ENCODE measurements at places on chromosomes 5 and 9.
A peak's percentile ranks its signal among the peaks of the same experiment; 100 is the strongest.

GRCh38 chr9:99544526-99544925 is 277.2 kb upstream of the NR4A3 start:
- no peak for DNase-seq

DNA sequence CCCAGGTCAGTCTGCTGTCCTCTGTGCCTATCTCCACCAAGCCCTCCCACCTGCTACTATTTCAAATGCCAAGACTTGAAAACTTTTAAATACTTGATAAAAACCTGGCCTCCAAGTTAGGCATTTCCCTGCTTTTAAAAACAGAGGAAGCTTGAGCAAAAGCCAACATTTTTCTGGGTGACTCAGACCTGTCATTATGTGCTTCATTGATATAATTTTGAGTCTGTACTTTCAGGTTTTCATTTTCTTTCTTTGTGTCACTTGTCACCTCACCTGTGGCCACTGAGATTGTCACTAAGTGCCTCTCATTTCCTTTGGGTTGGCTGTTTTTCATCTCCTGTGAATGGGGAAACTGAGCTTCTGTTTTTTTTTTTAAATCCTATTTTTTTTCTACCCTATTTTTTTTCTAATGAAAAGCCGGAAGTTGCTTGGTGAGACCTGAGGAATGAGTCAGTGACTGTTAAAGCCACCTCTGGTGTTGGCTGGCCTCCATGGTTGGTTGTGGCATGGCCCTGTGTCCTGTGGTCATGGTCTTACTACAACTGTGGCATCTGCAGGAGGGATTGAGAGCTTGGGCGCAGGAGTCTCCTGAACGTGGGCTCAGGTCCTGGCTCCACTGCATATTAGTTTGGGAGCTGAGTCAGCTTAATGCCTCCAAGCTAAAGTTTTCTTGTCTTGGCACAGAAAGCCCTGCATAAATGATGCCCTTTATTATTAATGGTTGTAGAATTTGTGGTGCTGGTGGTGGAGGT is 56.7 kb downstream of the ARHGAP26 start:
- peak; percentile 28 for DNase-seq

DNA sequence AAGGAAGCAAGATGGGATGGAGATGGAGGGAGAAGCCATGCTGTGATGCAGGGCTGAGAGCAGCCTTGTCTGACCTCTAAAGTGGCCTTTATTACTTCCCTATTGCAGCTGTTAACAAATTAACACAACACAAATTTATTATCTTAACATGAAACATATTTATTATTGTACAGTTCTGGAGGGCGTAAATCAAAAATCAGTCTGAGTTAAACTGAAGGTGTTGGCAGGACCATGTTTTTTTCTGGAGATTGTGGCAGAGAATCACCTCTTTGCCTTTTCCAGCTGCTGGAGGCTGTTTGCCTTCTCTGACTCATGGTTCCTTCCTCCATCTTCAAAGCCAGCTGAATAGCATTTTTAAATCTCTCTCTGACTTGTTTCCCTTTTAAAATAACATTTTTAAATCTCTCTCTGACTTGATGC is 7.2 kb upstream of the MCC start:
- no peak for DNase-seq

DNA sequence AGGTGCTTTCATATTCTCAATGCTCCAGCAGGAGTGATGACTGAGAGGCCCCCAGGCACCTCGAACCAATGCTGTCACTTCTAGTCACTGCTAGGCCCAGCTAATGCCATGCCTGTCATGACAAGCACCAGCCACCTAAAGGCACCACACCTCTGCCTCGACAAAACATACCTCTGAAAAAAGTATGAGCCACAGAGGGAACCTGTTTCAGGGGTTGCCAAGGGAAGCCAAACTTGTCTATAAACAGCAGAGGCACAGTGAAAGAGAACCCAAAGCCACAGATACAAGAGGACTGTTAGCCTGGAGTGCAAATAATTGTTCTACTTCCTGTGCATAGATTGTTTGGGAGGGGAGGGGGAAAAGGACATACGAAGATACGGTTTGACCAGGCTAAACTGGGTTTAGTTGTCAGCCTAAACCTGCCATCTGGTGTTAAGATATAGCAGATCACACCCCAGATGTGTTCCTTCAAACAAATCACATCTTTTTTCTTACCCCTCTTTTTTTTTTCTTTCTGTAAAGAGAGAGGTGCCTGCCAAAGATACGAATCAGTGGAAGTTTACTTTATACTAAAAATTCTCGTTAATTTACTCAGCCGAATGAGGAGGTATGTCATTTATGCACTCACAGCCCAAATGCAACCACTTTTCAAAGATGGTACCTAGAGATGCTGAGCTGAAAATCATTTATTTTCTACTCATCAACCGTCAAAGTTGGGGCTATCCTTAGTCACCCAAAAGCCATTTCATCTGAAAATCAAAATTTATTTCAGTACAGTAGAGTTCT is 45.7 kb downstream of the BNC2 start:
- no peak for DNase-seq

DNA sequence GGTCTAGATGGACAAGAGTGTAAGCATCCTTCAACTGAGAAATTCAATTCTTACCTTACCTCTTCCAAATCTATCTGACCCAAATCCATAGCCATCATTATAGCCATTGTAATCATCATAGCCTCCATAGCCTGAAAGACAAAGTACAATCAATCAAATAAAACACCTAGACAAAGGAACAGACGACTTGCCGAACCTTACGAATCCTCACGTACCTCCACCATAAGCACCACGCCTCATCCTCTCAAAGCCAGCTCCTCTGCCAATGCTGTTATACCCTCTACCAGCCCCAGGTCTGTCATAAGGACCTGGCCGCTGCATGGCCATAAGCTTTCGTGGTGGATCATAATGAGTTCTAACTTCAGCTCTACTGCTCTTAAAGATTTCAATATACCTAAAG is 5.5 kb downstream of the HNRNPH1 start:
- DNase-seq = no peak

- no peak for DNase-seq
These were observed 27.4 kb downstream of the BARHL1 start for GRCh38 chr9:132609829-132610228.

- DNase-seq = no peak
These were observed 278.3 kb downstream of the PDE4D start for GRCh38 chr5:59615272-59615671.

- no peak for DNase-seq
These were observed 507.6 kb downstream of the CETN3 start for GRCh38 chr5:89901983-89902382.

GRCh38 chr9:123548741-123549545 is 192.9 kb downstream of the CRB2 start:
- DNase-seq = no peak

GRCh38 chr5:51383131-51384121 is at the start of gene ISL1:
Gene ISL1, plus strand, starts transcription at chr5:51383448. Its CDS starts 224 bp downstream, at chr5:51383672.
- no peak for DNase-seq

DNA sequence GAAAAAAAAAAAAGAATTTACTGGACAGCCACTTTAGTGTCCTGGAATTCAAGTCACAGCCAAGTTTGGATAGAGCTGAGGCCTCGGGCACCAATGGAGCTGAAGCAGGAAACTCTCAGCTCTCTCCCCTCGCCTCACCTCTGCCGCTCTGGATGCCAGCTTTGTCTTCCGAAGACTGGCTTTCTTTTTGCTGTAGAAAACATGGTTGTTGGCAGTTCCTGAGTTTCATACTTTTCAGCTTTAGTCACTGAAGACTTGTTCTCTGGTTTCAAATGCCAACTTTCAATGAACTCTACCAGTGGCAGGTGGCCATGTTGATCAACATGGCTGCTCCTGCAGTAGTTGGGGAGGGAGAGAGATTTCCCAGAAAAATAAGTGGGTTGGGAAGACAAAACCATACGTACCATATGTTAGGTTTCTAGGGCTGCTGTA is 142.2 kb downstream of the SNX18 start:
- DNase-seq = no peak

GRCh38 chr5:15525703-15526275 is 25.8 kb downstream of the FBXL7 start:
- DNase-seq = no peak

- DNase-seq = no peak
These were observed 6.7 kb upstream of the MTMR12 start for GRCh38 chr5:32319392-32319791.

DNA sequence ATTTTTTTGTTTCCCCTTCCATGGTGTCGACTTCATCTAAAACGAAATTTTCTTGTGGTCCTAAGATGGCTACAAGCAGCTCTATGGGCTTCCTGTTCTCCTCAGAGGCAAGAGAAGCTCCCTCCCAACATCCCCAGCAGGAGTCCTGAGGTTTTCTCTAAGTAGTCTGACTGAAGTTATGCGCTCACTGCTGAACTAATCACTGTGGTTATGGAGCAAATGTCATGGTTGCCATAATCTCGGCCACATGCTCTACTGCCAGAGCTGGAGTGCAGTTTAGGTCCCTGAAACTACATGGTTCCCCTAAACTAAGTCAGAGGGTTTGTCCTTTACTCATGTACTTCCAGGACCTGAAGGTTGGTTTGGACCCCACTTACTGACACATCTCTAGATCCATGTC is 68.0 kb upstream of the MAMDC2 start:
- no peak for DNase-seq

GRCh38 chr9:11233696-11234095 is 620.9 kb upstream of the PTPRD start:
- DNase-seq = no peak

DNA sequence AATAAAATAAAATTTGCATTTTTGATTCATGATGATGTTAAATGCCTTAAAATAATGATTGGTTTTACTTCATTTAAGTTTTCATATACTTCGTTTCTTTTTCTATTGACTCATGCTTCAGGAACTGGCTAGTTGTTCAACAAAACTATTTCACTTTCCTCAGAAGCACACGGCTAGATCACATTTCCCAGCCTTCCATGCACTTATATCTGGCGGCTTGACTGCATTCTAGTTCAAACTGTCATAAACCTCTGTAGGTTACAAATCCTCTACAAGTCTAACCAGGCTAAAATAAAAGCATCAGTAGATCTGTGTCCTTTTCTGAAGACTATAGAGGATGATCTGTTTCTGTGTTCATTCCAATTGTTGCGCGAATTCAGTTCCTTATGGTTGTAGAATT is 46.3 kb upstream of the CNTLN start:
- DNase-seq = no peak

DNA sequence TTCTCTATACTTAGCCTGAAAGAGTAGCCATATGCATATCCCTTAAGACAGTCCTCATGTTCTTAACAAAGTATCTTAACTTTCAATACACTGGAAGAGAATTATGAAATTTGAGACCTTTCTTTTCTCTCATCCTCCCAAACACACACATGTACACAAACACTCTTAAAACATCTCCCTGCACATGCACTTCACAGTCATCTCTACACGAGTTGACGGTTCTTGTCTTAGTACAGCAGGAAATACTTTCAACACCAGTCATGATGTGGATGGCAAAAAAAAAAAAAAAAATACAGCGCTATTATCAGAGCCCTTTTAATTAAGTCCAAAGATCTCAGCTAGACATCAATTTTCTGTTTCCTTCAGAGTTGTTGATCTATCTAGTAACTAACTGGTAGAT is 43.6 kb upstream of the PCSK1 start:
- DNase-seq = no peak

GRCh38 chr5:163379298-163380155 is 57.9 kb upstream of the CCNG1 start:
- no peak for DNase-seq

- no peak for DNase-seq
These were observed 65.8 kb upstream of the PAPPA start for GRCh38 chr9:116087751-116088194.

DNA sequence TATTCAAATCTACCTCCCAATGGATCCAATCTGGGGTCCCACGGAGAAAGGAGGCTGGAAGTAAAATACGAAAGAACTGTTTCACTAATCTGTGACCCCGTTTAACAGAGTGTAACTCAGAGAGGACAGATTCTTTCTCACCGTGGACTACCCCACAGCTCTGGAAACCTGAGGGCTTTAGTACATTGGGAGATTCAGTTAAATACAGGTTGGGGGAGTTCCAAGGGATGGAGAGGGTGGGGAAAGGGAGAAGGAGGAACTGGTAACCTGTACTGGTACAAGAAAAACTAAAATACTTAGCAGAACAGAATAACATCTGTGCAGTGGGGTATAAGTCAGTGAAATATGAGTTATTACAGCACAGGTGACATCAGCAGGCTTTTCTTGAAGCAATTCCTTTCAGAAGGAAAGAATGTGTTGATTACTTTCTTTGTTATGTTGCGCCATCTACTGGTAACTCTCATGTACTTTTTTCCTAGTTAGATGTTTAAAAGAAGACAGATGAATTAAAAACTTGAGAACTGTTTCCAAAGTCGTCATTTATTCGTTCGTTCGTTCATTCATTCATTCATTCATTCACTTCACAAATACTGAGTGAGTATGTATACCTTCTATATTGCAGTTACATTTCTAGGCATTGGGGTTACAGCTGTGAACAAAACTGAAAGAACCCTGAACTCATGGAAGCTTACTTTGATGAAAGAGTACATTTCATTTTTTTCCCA is 30.0 kb upstream of the STOM start:
- peak; percentile 62 for DNase-seq

- no peak for DNase-seq
These were observed 244.3 kb upstream of the WWC1 start for GRCh38 chr5:168047043-168047668.

DNA sequence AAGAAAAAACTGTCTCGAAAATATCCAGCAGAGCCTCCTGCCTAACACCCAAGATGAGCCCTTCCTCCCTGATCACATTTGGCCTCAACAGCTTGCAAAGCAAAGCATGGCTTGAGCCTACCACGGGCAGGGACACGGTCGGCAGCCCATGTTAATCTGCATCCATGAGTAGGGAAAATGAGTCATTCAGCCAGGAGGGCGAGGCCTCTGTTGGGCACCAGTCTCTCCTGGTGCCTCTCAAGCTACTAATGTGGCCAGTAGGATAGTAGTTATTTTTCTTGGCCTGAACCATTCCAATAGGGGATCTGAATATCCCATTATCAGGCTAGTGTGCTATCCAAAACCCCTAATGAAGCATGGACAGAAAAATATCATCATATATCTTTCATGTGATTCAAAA is 43.0 kb upstream of the SHB start:
- DNase-seq = no peak

GRCh38 chr5:87136096-87136495 is 131.6 kb upstream of the RASA1 start:
- no peak for DNase-seq
